ENCODE measurements at places on chromosomes 6 and 20.

GRCh38 chr6:160963651-160964050 lies 27.9 kb upstream of the MAP3K4 start:
- DNase-seq = no peak

GRCh38 chr20:49787371-49788357 lies 25.0 kb upstream of the SLC9A8 start:
- no peak for DNase-seq

DNA sequence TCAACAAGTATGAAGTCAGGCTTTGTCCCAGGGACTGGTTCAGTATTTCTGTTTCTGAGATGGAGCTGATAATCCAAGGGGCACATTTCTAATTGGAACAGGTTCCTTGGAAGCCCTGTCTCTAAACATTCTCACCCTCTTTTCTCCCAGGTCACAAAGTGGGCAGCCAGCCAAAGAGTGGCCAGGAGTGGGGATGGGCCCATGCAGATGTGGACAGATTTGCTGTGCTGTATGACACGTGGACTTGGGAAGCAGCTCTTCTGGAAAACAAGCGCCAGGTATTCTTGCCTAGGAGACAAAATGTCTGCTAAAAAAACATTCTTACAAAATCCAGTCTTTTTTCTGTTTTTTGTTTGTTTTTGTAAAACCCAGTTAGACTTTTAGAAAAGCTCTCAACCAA lies 140.2 kb downstream of the CD164 start:
- DNase-seq = no peak

DNA sequence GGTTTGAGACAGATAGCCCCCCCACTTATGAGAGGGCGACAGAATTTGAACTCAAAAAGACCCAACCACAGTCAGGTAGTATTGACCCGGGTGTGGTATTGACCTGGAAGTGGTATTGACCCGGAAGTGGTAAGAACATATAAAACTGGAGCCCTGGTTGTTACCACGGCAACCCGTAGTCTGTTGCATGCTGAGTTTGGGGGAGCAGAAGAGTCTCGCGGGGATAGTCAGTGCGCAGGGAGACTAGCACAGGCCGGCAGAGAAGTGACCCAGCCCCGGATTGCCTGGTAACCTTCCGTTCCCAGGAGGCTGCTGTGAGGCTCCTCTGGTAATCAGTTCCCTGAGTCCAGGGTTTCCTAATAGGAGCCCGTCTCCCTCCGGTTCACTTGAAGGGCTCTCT lies 96.2 kb downstream of the SNX5 start:
- DNase-seq = no peak

GRCh38 chr6:150032598-150032997 lies 7.3 kb upstream of the RAET1L start:
- DNase-seq = no peak

DNA sequence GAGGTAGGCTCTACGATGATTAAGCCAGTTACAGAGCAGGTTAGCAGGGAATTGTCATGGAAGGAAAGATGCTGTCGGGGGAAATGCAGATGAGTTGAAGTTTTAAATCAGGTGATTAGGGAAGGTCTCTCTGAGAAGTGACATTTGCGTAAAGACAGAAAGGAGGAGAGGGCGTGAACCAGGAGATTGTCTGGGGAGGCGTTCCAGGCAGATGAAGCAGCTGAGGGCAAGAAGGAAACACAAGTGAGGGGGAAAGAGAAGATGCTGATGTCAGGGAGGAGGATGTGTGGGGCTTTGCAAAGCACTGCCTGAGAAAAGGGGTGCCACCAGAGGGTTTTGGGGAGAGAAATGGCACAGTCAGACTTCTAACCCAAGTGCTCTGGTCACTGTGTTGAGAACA lies 2.5 kb upstream of the TMEM14B start:
- no peak for DNase-seq

All from CD4-positive, alpha-beta T cell treated with Interleukin-10 for 1 hour (primary cell).